ENCODE measurements at places on chromosomes 7 and 10.

DNA sequence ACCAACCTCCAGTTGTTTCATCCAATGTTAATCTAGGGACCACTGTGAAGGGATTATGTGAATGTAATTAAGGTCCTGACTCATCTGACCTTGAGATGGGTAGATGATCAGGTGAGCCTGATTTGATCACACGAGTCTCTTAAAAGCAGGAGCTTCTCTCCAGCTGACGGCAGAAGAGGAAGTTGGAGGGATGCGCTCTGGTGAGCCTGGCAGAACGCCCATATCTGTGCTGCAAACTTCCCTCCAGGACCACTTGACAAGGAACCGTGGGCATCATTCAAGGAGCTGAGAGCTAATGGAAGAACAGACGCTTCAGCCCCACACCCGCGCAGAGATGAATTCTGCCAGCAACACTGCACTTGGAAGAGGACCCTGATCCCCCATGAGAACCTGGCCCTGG is 642.4 kb downstream of the TNS3 start:
- DNase-seq: no peak

DNA sequence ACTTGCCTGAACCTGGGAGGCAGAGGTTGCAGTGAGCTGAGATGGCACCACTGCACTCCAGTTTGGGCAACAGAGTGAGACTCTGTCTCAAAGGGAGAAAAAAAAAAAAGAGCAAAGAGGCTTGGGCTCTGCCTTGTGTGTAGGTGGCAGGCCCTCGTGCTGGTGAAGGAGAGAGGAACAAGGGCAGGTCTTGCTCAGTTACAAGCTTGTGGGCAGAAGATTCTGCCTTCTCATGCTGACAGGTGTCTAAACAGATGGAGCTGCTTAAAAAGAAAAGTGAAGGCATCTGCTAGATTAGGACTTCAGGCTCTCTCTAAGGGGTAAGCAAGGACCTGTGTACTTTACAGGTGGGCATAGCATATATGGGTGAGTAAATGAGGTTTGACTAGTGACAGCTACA is 65.5 kb upstream of the TRIM8 start:
- no peak for DNase-seq

- DNase-seq: no peak
Observed at GRCh38 chr7:79091661-79092060, 361.8 kb downstream of the MAGI2 start.

DNA sequence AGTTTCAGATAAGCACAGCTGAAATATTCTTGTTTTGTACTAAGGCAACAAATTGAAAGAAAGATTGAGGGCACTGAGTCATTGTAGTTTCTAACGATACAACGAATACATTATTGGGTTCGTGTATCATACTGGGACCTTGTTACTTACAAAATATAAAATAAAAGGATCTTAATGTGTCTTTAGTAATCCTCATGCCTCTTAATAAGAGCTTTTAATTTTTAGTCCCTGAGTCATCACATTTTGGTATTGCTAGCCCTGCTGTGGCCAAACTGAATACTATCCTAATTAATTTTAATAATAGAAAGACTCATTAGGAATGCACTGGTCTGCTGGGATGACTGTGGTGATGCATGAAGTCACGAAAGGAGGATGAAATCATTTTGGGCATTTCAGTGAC is 309.7 kb downstream of the EXOC4 start:
- no peak for DNase-seq

DNA sequence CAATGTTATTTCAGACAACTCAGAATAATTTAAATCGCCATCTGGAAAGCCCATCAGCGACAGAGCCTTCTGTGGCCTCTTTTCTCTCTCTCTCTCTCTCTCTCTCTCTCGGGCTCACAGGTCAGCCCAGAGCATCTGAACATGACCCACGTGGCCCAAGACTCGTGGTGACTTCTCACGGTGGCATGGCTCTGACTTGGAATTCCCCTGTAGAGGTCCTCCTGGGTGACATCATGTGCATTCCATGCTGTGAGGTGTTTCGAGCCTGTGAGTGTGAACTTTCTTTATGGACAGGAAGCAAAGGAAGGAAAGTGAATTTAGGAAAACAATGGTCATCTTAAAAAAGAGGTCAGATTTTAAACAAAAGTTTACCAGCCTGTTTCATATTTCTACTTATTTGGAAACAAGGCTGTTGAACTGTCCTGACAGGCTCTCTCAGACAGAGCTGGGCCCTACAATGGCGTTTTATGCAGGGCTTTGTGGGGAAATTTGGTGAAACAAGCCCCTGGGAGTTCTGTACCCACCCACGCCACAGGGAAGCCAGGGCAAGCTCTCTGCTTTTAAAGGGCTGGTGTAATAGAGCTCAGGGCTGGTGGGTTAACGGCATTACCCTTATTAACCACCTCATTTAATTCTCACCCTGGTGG is 359.7 kb upstream of the ZNF32 start:
- no peak for DNase-seq

DNA sequence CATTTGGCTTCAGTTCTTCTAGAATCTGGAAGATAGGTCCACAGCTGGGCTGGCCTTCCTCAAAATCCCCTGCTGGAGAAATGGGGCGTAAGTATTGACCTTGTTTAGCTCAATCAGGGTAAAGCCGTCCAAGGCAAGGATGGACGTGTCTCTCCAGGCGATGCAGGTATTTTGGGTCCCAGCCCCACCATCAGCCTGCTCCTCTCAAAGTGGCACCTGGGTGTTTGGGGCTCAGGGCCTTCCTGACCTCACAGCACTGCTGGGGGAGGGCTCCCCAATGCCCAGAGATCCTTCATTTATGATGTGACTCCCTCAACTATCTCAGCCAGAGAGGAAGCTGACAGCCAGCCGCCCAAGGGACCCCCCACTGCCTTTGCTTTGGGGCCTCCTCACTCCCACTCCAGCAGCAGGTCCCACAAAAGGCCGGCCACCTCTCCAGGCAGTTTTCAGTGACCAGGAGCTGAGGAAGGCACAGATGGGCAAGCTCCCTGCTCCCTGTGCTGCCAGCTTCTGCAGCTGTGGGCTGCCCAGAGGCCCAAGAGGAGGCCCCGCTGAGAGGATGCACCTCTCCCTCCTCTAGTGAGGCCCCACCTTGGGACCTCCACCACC is 140.0 kb upstream of the TCERG1L start:
- DNase-seq: no peak

DNA sequence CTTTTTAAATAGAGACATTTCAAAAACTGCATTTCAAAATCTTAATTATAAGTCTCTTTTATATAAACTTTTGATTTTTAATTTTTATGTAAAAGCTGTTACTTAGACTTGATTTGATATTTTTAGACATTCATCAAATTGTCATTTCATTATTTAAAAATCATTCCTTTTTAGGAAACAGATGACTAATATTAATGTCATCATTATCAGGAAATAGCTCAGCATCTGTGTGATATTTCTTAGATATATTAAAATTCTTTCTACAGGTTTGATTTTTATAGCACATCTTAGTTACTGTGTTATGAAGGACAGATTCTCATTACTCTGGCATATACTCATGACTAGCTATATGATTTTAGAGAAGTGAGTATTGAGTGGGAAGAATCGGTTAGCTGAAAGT is 17.2 kb downstream of the RUNDC3B start:
- DNase-seq: no peak

All from activated CD4-positive, alpha-beta T cell treated with anti-CD3 and anti-CD28 coated beads for 36 hours (primary cell).